ENCODE measurements at places on chromosomes 7 and 10.

- no peak for DNase-seq
Observed at GRCh38 chr7:14425559-14425958, 436.1 kb upstream of the ETV1 start.

DNA sequence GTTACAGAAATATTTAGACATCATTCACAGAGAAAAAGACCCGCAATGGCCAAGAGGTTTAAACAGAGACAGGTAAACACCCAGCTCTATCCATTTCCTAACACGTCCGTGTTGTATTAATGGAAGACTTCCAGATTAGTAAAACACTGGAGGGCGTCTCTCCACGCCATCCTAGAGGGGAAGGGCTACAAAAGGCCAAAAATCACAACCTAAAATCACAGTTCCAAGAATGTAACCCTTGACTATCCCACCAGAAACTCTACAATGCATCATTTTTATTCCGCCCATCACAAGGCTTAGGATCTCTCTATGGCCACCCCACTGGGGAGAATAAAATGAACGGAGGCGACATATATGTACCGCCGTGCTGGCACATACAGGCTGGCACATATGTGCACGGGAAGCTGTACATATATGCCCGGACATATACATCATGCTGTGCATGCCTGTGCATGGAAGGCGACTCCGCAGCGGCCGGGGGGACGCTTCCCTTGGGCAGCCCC, 734 bp downstream of the PCLO start:
- DNase-seq = no peak

GRCh38 chr7:117274951-117275350, 47.9 kb downstream of the WNT2 start:
- DNase-seq = no peak

GRCh38 chr10:68208424-68209042, 23.4 kb downstream of the ATOH7 start:
- no peak for DNase-seq

DNA sequence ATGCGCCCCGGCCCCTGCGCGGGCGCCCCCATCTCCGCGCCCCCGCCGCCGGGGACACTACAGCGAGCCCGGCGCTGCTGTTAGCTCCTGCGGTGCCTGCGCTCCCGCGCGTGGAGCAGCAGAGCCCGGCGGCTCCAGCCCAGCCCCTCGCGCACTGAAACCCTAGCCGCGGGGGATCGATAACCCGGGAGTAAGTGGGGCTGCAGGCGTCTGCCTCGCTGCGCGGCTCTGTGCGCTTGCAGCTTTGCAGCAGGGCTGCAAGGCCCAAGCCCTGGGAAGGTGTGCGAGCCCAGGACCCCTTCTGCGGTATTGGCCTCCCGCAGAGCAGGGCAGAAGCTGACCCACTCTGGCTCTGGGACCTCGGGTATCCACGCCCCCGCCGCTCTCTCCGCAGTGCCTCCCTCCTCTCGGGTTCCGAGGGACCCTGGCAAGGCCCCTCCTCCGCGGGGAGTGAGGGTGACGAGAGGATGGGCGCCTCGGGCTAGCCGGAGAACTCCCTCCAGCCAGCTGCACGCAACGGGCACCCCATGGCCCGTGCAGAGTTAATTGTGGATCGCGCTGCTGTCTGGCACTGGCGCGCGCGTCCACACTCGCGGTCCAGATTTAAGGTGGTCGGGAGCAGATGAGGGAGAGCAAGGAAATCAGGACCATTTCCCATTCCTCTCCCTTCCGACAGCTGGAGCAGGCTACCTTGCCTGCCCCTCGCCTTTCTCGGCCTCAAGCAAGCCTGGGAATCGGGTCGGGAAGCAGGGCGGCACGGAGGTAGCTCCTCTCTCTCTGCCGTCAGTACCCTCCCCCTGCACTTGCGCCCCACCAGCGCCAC, 2.1 kb downstream of the SHH start:
- DNase-seq = no peak

GRCh38 chr10:25748509-25748908, 185.5 kb upstream of the MYO3A start:
- DNase-seq = no peak

DNA sequence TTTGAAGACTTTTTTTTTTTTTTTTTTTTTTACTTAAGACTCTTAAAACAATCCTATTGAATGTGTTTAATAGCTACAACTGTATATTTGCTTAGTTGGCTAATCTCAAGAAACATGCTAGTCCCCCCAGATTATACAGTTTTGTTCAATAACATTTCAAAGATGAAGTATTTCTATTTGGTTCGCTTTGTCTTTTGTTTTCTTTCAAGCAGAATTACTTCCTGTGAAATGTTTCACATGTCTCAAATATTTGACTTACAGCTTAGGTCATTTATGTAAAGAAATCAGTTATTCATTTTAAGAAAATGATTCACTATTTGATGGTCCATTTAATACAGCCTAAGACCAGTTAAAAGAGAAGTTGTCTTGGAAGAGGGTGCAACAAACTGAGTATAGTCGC, 12.8 kb upstream of the LAMB1 start:
- DNase-seq = no peak

DNA sequence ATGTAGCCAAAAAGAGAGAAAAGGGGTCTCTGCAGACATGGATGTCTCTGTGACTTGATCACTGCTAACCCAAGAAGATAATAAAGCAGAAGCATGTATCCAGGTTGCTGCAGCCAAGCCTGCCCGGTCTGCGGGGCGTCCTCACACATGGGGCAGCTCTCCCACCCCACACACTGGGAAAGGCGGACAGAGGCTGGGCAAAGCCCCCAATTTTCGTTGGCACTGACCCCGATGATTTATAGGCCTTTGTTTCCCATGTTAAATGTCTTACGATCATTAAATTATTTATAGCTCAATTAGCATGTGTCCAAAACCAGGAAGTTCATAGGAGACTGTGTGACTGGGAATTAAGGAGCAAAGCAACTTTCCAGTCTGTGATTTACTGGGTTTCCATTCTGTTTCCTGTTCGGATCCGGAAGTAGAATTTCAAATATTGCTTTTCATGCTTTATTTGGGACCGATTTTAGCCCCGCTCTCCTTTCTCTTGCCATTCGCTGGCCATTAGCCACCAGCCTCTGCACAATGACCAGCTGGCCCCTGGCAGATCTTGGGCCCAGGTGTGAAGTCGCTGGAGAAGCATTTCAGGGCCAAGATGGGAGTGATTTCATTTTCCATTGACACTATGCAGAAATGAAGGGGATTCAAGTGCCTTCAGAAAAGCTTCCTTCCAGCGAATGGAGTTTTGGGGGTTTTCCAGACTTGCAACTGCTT, 91.6 kb downstream of the EGFR start:
- no peak for DNase-seq

- DNase-seq = no peak
Observed at GRCh38 chr7:19210893-19211413, 65.7 kb upstream of the FERD3L start.

GRCh38 chr7:156950381-156950858, 908 bp downstream of the NOM1 start:
- no peak for DNase-seq

GRCh38 chr10:88336334-88336733, 246.8 kb downstream of the RNLS start:
- no peak for DNase-seq

DNA sequence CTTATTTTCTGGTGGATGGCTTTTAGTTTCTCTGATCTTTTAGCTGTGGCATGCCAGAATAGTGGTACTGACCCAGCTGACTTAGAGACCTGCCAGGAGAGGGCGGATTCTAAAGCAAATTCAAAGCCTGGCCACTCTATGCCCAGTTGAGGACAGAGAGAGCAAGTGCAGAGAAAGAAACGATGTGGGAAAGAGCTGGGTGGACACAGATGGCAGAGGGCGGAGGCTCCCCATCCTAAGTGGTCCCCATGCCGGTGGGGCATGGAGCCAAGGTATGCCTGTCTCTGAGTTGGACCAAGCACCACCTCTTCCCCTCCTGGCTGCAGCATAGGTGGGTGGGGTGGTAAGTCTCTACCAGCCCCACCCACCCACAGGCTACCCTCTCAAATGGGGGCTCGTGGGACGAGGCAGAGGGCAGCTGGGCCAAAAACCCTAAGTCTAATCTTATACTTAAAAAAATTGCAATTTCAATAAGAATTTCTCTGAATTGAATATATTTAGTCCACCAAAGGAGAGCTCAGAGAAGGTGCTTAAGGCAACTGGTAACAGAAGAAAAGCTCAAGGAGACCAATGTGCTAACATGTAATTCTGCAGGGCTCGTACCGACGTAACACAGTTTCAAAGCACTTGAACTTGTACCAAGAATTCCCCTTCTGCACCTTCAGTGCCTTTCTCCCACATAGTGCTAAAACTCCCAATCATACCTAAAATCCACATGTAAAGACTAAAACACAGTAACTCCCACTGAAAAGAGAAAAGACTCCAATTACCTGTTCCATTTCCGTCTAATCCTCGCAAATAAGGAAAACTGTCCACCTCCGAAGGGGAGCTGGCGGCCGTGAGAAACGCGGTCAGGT, 85.7 kb upstream of the NMT2 start:
- DNase-seq = no peak

DNA sequence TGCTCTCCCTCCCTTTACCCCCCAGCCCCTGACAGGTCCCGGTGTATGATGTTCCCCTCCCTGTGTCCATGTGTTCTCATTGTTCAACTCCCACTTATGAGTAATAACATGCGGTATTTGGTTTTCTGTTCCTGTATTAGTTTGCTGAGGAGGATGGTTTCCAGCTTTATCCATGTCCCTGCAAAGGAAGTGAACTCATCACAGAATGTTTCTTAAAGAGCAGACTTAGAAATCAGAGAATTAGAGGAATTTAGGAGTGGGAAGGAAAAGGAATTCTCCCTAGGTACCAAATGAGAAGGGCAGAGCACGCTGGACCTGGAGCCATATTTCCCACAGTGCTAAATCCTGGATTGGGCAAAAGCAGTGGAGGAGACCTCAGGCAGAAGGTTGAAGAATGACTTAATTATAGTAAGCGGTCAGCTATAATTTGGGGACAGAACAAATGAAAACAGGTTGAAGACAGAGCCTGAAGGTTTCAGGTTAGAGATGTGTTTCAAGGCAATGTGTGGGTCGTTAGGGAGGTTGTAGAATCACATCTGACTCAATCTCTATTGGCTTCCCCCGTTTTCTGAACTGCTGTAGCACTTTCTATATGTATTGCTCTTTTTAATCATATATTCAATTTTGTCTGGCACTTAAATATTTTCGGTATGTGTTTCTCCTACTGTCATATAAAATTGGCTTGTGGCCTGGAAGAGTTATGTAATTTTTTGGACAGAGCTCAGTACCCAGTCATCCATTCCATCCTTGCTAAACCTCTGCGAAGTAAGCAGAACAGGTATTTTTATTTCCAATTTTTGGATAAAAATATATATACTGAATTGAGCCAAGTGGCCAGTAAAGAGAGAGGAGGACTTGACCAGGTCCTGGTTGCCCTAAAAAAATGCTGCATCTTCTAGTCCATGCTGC, 210.5 kb upstream of the KLF6 start:
- DNase-seq = no peak

DNA sequence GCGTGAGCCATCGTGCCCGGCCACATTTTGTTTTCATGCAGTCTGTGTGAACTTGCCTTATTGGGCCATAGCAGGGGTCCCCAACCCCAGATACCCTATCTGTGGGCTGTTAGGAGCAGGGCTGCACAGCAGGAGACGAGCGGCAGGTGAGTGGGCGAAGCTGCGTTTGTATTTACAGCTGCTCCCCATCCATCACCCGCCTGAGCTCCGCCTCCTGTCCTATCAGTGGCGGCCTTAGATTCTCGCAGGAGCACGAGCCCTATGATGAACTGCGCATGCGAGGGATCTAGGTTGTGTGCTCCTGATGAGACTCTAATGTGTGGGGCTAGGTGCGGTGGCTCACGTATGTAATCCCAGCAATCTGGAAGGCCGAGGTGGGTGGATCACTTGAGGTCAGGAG, 293.9 kb downstream of the CAMK1D start:
- no peak for DNase-seq

DNA sequence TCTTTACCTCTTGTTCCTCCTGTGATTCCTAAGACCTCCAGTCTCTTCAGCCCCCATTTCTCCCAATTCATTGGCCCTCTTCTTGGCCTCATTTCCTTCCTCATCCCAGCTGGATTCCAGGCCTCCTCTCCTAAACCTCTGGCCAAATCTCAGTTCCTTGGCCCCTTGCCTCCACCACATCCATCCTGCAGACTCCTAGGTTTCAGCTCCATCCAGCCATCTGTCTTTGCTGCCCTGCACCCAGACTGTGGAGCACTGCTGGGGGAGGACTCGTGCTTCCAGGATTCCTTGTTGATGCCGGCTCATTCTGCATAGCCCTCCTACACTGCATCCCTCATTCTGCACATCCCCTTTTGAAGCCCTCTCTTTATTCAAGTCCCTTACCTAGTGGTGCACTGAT, 6.7 kb downstream of the PLAC9 start:
- no peak for DNase-seq

DNA sequence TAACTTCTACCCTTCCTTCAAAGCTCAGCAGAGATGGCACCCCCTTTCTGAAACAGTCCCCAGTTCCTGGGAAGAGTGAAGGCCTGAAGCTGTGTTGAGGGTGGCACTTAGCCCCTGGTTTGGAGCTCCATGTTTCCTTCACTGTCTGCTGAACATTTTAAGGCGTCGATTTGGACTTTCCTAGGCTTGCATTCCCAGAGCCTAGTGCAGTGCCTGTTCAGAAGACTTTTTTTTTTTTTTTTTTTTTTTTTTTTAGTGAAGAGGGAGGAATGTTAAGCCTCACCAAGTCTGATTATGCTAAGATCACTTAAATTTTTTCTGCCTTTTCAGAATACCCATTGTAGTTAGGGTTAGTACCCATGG, 97.0 kb downstream of the PFKFB3 start:
- DNase-seq = no peak

GRCh38 chr10:30047430-30047829, 12.0 kb downstream of the JCAD start:
- DNase-seq = no peak

GRCh38 chr10:89233033-89233432, 18.5 kb downstream of the LIPA start:
- no peak for DNase-seq

GRCh38 chr10:61899069-61899531, 2.4 kb upstream of the ARID5B start:
- DNase-seq = no peak

- DNase-seq = no peak
Observed at GRCh38 chr10:122657255-122657654, 42.4 kb downstream of the C10orf120 start.

- no peak for DNase-seq
Observed at GRCh38 chr10:3770611-3771110, 14.3 kb downstream of the KLF6 start.

DNA sequence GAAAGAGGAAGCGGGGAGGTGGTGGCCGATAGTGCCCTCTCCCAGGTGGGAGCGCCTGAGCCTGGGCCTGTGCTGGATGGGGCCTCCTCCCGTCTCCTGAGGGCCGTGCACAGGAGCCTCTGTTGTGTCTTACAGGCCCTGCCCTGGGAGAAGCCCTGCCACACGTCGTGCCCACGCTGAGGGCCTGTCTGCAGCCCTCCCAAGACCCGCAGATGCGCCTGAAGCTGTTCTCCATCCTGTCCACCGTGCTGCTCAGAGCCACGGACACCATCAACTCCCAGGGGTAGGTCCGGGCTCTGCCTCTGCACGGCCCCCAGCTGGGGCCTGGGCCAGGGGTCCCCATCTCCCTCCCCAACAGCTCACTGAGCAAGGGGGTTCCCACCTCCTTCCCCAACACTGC, 43.3 kb upstream of the PRKAR1B start:
- DNase-seq = no peak
